Heart right ventricle (tissue), 16 donors: ENCODE measurements at places on chromosomes 12 and 14. TPM values are rescaled to one million over a fixed set of nuclear protein-coding genes. Genes with fewer than 3 reads are reported as not detected.

DNA sequence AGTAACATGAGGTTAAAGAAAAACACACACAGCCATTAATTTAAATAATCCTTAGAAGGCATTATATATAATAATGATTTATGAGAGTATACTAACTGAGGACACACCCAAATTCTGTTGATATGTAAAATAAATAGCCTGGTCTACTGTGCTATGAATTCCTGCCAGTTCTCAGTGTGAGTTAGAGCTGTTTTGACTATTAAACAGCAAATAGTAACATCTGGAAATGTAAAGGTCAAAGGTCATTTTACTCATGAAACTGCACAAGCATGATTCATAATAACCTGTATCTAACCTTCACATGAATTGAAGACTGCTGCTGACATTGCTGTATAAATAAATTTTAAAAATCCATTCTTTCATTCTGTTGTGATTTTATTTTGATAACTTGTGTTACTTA, 966.7 kb downstream of the SLC6A15 start:
- no peaks in the 10 kb centered on the region for H3K36me3 ChIP-seq
- no peak for DNase-seq
- H3K27me3 ChIP-seq, result no peaks in the 10 kb centered on the region
- no peak overlapping the region for H3K27ac ChIP-seq
- H3K4me3 ChIP-seq, result no peak overlapping the region

DNA sequence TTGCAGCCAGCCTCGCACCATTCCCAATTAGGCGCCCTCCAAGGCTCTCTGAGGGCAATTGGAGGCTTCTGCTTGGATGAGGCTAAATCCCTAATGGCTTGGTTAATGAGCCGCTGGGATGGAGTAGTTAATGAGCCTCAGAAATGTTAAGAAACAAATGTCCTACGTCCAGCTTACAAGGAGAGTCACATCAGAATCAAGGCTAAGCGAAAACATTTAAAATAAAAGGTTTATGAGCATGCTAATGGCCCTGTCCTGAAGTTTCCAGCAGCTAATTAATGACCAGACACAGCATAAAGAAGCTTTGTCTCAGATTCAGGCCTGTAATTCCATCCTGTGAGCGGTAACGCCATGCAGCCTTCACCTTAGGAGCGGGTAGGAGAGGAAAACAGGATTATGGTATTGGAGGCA, 200.7 kb upstream of the BCL2L14 start:
- H3K4me3 ChIP-seq, result no peak overlapping the region
- H3K27me3 ChIP-seq, result no peaks in the 10 kb centered on the region
- H3K36me3 ChIP-seq, result peaks cover 59% of the 10 kb centered on the region
- no peak for DNase-seq
- H3K27ac ChIP-seq, result no peak overlapping the region

- DNase-seq, result no peak
- H3K27ac ChIP-seq, result no peak overlapping the region
- peaks cover 21% of the 10 kb centered on the region for H3K4me1 ChIP-seq
- H3K4me3 ChIP-seq, result no peak overlapping the region
- no peaks in the 10 kb centered on the region for H3K36me3 ChIP-seq
- no peaks in the 10 kb centered on the region for H3K27me3 ChIP-seq
These were observed 48.2 kb downstream of the DPF3 start for GRCh38 chr14:72845683-72846082.

- H3K4me1 ChIP-seq, result no peaks in the 10 kb centered on the region
- DNase-seq, result no peak
- no peak overlapping the region for H3K4me3 ChIP-seq
- no peaks in the 10 kb centered on the region for H3K27me3 ChIP-seq
- H3K27ac ChIP-seq, result no peak overlapping the region
These were observed 10.7 kb upstream of the TBC1D15 start for GRCh38 chr12:71828813-71829212.

- DNase-seq, result no peak
- H3K27me3 ChIP-seq, result no peaks in the 10 kb centered on the region
- no peak overlapping the region for H3K4me3 ChIP-seq
- H3K4me1 ChIP-seq, result peaks cover 6% of the 10 kb centered on the region
- H3K27ac ChIP-seq, result no peak overlapping the region
- no peaks in the 10 kb centered on the region for H3K36me3 ChIP-seq
These were observed 416.7 kb downstream of the PDZRN4 start for GRCh38 chr12:41604830-41605229.

GRCh38 chr14:97074856-97075255, 277.7 kb downstream of the VRK1 start:
- no peak for DNase-seq
- H3K36me3 ChIP-seq, result no peaks in the 10 kb centered on the region
- peaks cover 21% of the 10 kb centered on the region for H3K27me3 ChIP-seq
- no peak overlapping the region for H3K27ac ChIP-seq
- H3K4me3 ChIP-seq, result no peak overlapping the region

GRCh38 chr12:79444089-79444488, 246.7 kb downstream of the PAWR start:
- no peak overlapping the region for H3K27ac ChIP-seq
- no peaks in the 10 kb centered on the region for H3K27me3 ChIP-seq
- no peaks in the 10 kb centered on the region for H3K36me3 ChIP-seq

GRCh38 chr12:16269946-16270345, 7.5 kb downstream of the SLC15A5 start:
- no peaks in the 10 kb centered on the region for H3K4me1 ChIP-seq
- H3K4me3 ChIP-seq, result no peak overlapping the region
- H3K27ac ChIP-seq, result no peak overlapping the region
- no peaks in the 10 kb centered on the region for H3K36me3 ChIP-seq

Gene APOF
- not detected for total RNA-seq

Gene GAS2L3
- 1.6 TPM for total RNA-seq

Gene TXNDC16
- total RNA-seq, result 6.3 TPM
